ENCODE measurements at places on chromosomes 1 and 21.

DNA sequence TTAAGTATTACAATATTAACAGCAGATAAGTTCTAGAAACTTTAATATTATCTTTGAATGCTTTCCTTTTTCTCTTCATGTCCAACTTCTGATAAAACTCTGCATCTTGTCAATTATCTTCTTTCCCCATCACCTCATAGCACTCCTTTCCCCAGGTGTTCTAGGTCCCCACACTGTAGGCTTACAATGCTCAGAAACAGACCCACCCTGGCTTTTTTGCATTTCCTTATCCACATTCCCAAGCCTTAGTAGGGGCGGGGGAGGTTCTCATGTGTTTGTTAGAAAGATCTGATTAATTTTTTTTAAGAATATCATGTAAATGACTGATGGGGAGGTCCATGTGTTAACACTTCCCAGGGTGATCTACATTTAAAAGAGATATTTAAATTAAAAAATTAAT, 63.9 kb downstream of the PLPPR4 start:
- DNase-seq, result no peak

DNA sequence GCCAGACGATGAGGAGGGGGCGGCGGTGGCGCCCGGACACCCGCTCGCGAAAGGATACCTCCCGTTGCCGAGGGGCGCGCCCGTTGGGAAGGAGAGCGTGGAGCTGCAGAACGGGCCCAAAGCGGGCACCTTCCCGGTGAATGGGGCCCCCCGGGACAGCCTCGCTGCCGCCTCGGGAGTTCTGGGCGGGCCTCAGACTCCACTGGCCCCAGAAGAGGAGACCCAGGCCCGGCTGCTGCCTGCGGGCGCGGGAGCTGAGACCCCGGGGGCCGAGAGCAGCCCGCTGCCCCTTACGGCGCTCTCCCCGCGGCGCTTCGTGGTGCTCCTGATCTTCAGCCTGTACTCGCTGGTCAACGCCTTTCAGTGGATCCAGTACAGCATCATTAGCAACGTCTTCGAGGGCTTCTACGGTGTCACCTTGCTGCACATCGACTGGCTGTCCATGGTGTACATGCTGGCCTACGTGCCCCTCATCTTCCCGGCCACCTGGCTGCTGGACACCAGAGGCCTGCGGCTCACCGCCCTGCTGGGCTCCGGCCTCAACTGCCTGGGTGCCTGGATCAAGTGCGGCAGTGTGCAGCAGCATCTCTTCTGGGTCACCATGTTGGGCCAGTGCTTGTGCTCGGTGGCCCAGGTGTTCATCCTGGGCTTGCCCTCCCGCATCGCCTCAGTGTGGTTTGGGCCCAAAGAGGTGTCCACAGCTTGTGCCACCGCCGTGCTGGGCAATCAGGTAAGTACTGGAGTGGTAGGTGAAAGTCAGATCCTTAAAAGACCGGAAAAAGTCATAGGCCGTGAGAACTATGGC, 588 bp downstream of the FLVCR1 start:
- no peak for DNase-seq

- DNase-seq, result no peak
These were observed 675.1 kb upstream of the ADGRL2 start for GRCh38 chr1:81125672-81126071.

DNA sequence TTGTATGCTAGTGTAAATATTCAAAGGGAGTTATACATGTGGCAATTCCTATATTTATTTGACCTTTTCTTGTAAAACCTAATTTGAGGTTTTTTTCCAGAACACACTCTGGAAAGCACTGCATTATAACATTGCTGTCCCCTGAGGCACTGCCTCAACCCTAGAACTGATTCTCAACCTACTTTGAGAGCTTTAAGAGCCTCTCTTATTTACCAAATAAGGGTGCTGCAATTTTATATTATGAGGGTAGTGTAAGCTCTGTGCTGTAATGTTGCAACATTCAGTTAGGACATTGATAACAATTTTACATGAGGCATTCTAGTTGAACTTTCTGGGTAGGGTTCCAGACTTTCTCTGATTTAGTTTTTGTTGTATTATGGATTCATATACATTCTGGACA, 302.2 kb upstream of the DEPDC1 start:
- DNase-seq, result no peak

DNA sequence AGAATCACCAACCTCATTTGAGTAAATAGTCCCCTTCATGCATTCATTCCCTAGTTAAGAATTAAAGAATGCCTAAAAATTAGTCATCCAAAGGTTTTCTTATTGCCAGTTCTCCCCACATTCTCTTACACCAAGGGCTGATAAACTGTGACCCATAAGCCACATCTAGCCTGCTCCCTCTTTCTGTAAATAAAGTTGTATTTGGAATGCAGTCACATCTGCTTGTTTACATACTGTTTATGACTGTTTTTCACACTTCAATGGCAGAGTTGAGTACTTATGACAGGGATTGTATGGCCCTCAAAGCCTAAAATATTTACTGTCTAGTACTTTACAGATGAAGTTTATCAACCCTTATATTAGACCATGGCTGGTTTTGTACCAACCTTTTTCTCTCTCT, 16.1 kb upstream of the DYRK1A start:
- DNase-seq, result no peak

DNA sequence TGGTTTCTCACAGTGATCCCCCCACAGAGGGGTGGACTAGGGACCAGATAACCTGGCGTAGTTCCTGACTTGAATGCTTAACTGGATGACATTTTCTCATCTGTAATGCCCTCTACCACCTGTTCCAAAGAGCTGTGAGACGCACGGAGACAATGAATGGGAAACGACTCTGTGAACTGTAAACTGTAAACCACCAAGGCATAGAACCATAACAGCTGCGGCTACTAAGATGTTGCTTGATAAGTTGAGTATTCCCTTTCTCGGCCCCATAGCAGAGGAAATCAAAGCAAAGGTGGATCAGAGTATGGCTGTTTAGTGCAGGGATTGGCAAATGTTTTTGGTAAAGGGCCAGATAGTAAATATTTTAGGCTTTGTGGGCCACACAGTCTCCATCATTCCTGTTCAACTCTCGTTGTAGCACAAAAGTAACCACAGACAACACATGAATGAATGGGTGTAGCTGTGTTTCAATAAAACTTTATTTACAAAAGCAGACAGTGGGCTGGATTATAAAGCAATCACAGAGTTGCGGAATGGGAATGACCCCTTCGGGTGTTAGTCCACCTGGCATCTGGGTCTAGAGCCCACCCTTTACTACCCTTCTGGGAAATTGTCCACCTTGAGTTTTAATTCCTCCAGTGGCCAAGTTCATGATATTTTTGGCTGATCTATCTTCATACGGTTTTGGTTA, 315.2 kb downstream of the RPS6KC1 start:
- DNase-seq, result no peak

DNA sequence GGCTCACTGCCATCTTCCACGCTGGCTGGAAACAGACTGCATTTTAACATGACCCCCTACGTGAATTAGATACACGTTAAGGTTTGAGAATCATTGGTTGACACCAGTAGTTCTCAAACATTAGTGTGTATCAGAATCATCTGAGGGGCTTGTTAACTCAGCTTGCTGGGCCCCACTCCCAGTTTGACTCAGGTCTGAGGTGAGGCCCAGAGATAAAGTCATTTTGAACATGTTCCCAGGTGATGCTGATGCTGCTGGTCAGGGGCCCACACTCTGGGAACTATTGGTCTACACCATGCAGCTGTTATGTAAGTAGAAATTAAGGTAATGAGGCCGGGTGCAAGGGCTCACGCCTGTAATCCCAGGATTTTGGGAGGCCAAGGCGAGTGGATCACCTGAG, 1.3 kb downstream of the LSM10 start:
- DNase-seq, result no peak

GRCh38 chr1:176559878-176560277, 96.9 kb downstream of the PAPPA2 start:
- DNase-seq, result no peak

GRCh38 chr1:44315521-44315920, 39.5 kb downstream of the ERI3 start:
- no peak for DNase-seq

GRCh38 chr1:44263568-44264450, 50.5 kb downstream of the DMAP1 start:
- no peak for DNase-seq

DNA sequence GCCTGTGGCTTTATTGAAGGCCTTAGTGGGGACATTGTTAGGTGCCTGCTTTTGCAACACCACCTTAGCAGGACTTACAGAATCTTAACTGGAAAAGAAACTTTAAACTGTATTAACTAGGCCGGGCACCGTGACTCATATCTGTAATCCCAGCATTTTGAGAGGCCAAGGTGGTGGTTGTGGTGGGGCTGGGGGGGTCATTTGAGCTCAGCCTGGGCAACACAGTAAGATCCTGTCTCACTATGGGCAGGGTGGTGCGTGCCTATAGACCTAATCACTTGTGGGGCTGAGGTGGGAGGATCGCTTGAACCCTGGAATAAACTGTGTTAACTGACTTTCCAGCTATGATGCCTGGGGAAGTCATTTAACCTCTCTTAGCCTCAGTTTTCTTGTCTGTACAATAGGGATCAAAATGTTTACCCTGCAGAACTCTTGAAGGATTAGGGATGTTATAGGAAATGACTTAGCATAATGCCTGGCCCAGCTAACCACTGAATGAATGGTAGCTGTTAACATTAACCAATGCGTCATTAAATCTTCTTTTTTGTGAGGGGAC, 39.5 kb downstream of the IER5 start:
- no peak for DNase-seq

- DNase-seq, result no peak
These were observed 15.8 kb upstream of the NPHP4 start for GRCh38 chr1:6008084-6008415.

DNA sequence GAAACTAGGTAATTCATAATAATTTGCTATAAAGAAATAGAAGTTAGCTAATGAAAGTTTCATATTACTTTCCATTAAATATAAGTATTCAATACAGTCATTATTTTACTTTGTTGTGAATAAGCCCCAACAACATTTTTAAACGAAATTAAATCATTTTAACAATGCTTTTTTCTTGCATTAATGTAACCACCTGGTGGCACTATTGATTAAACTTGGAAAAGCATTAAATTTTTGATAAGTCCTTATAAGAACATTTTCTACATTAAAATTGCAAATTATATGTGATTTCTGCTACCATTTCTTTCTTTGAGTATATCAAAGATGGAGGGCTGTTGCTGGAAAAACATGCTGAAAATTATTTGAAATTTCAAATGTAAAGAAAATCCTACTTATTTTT, 918.8 kb upstream of the TMPRSS15 start:
- DNase-seq, result no peak

DNA sequence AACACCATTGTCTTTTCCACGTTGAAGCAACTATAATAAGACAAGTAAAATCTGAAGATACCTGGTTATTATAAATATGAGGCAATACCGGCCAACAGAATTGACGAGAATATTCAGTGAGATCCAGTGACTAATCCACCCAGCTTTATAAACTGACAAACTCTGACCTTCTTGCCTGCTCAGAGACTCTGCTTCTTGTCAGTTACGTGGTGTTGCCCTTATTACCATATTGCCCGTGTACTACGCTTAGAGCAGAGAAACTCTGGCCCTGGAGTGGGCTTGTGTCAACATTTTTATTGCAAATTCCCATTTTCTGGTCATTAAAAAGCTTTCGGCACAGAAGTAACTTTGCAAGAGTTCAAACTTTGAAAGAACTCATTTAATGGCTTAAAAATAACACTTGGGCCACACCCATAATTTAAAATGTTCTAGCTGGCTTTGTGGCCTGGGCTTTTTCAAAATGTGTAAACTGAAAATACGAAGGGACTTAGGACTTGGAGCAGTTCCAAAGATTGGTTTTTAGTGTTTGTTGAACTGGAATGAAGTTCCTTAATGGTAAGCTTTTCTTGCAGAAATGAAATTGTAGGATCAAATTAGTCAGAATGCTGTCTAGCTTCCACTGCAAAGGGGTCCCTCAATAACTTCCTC, 266.2 kb downstream of the LMO4 start:
- DNase-seq, result no peak

DNA sequence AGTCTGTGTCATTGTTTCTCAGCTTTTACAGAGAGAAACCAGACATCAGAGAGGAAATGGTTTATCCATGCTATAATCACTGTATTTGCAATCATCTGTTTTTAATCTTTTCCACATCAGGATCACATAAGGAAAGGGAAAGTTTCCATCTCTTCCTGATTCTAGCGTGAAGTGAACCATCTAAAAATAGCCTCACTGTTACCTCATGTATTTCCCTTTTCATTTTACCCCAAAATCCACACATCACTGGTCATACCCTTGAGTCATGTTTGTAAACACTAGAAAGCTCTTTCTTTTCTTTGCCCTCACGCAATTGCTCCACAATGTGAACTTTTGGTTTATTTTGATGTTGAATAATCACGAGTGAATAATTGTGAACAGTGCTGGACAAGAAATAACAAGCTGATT, 146.0 kb downstream of the PLA2G4A start:
- no peak for DNase-seq

- DNase-seq, result no peak
These were observed 716.4 kb downstream of the AMY1C start for GRCh38 chr1:104466068-104466467.

GRCh38 chr1:25996966-25997827, 666 bp downstream of the PAFAH2 start:
- DNase-seq, result no peak

- DNase-seq, result no peak
These were observed 2.1 kb upstream of the CAPN8 start for GRCh38 chr1:223667484-223668182.

GRCh38 chr1:94719926-94720793, 100.0 kb upstream of the SLC44A3 start:
- DNase-seq, result no peak

- no peak for DNase-seq
These were observed 239.8 kb downstream of the NFIA start for GRCh38 chr1:61322008-61322744.

DNA sequence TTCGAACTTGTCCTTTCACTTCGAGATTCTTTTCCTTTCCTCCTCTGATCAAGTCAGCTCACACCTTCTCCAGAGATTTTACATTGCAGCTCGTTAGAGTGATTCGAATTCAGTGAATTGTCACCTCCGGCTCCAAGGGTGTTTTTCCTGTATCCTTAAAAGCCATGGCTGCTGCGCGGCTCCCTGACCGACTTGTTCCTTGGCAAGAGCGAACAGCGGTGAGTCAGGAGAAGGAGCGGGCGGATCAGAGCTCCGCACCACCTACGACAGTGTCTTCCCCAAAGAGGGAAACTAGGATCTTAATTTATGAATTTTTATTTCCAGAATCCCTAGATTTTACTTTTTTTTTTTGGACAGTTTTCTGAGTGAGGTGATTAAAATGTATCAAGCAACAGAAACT, 204.4 kb upstream of the ADGRL2 start:
- DNase-seq, result no peak

DNA sequence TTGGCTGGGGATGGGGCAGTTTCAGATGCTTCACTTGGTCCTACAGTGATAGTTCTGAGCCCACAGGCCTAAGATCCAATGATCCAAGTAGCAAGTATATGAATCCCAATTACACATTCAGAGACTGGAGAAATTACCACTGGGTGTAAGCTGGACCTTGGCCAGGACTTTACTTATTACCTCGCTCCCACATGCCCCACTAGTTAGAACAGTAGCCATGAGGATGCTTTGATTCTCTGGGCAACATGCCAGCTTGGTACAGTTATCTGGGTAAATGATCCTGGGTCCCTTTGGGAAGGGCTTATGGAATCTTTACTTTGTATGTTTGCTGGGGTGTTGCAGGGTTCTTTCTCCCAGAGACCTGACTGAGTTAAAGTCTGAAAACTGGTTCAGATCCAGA, 5.0 kb upstream of the FCAMR start:
- no peak for DNase-seq

GRCh38 chr21:45393833-45394638, 10.9 kb upstream of the COL18A1 start:
- DNase-seq, result no peak

GRCh38 chr1:210397252-210397651, 68.5 kb downstream of the HHAT start:
- DNase-seq, result no peak

GRCh38 chr1:90154711-90155110, 159.8 kb downstream of the ZNF326 start:
- no peak for DNase-seq

Measured in cortex of kidney (tissue), 1 donor.